ENCODE measurements at places on chromosomes 6 and 20. TPM values are rescaled to one million over a fixed set of nuclear protein-coding genes. Genes with fewer than 3 reads are reported as not detected.

TRIM31 gene
- 0.17 TPM for total RNA-seq

DNA sequence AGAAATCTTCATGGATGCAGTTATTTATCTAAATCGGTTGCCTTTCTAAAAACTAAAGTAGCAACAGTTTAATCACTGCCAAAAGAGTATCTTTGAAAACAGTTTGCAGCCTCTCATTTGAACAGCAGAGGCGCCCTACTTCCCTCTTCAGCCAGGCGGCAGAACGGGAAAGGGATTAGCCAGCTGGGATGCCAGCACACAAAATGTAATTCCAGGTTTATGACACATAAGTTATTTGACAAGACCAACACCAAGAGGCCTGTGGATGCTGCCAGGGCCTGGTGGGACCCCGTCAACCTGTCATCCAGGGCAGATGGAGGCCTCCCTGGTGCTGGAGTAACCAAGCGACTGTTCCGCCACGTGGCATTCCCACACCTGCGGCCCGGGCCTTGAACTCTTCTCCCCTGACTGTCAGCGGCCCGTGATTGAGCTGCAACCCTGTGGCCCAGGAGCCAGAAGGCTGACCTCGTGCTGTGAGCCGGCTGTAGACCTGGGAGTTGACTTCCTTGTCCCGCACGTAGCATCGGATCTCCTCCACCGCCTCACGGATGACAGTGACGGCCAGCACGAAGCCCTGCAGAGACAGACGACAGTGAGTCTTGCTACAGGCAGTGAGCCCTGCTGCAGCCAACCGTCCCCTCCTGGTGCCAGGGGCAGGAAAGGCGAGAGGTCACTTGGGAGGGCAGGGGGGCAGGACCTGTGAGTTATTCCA is 55.5 kb downstream of the ATP9A start:
- no peak for DNase-seq

DNA sequence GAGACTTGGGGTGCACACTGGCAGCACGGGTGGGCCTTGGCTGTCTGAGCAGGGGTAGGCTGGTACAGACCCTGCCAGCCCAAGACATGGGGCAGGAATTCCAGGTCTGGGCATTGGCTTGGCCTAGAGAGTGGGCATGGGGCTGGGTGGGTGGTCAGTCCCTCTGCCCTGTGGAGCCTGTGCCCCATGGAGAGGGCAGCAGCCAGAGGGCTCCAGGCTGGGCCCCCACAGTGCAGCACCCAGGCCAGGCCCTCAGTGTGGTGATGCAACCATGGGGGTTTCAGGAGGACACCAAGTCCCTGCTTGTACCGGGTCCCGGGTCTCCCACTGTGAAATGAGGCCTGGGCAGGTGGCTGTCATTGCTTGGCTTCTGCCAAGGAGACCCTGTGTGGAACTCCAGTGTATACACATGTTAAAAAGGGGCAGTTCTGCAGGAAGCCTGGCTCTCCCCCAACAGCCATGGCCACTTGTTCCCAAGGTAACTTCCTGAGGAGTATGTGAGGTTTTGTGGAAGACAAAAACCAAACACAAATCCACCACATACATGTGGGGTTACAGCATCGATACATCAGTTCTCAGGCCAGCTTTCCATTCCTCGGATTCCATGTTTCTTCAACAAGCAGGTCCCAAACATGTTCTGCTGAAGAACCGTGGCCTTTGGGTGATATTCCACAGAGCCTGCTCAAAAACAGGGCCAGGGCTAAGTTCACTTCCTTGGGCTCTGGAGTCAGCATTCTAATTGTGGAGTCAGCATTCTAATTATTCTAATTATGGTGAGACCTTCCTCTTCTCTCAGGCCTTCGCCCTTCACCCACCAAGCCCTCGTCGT is 77.3 kb downstream of the DACT2 start:
- DNase-seq: no peak

DNA sequence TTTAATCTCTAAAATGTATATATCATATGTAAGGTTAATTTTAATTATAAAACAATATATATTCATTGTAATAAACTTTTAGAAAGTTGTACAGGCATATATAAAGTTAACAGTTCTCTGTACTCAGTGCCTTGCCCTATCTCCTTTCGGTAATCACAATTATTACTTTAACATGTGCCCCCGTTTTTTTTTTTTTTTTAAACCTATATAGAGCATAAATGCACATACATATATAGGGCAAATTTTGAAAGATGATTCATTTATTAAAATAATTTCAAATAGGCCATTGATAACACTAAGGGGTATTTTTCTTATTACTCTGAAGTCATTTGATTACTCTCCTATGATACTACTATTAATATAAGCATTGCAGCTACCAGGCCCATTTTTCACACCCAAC is 1.9 kb downstream of the ASF1A start:
- DNase-seq: no peak

DNA sequence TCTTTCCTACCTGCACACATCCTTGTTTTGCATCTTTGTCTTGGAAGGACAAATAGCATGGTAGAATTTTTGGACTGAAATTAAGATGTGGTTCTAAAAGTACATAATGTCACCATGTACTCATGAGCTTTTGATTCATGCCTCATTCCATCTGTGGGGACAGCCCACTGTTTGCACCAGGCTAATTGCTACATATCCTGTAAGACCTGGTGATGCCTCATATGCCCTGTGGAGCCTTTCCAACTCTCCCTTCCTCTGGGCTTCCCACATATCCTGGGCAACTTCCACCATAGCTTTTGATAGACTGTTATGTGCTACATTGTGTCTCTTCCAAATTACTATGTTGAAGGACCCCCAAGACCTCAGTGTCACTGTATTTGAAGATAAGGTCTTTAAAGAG is 213.6 kb upstream of the PREP start:
- DNase-seq: no peak

DNA sequence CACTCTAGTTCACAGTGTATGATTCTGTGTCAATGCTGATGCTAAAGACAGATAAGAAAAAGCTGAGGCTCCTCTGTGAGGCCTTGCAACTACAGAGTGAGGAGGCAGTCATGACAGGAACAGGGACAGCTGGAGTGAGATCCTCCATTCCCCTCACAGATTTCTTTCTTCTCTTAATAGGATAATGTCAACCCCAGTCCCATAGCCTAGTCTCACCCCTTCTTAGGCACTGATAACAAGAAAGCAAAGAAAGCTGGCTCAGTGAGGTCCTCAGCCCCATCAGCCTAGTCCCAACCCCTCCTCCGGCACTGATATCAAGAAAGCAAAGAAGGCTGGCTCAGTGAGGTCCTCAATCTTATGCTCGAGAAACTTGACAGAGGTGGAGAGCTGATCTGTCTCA is 2.1 kb upstream of the PTCHD4 start:
- no peak for DNase-seq

DNA sequence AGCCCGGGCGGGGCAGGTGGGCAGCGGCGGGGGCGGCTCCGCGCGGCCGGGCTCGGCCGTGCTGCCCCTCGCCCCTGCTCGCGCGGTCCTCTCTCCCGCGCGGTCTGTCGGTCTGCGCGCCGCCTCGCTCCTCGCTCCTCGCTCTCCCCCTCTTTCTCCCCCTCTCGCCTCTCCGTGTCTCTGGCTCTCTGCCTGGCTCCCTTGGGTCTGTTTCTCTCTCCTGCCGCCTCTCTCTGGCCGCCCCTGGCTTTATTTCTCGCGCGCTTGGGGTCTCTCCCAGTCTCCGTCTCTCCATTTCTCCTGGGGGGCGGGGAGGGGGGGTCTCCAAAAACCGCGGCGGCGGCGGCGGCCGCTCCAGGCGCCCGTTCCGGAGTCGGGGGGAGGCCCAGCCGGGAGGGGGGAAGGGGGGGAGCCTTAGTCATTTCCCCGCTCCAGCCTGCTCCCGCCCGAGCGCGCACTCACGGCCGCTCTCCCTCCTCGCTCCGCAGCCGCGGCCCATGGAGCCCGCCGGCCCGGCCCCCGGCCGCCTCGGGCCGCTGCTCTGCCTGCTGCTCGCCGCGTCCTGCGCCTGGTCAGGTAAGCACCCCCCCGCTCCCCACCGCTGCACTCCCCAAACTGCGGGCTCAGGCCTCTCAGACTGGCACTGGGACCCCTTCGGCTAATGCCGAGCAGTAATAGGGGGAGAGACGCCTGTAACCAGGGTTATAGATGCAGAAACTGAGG is at the start of gene SIRPA:
SIRPA (plus strand) TSS at position 457 of the 723 bp plus-strand sequence; CDS start at position 498, 41 bp downstream.
- DNase-seq: peak; percentile 23

IL17F gene
- total RNA-seq: 2.3 TPM

DNA sequence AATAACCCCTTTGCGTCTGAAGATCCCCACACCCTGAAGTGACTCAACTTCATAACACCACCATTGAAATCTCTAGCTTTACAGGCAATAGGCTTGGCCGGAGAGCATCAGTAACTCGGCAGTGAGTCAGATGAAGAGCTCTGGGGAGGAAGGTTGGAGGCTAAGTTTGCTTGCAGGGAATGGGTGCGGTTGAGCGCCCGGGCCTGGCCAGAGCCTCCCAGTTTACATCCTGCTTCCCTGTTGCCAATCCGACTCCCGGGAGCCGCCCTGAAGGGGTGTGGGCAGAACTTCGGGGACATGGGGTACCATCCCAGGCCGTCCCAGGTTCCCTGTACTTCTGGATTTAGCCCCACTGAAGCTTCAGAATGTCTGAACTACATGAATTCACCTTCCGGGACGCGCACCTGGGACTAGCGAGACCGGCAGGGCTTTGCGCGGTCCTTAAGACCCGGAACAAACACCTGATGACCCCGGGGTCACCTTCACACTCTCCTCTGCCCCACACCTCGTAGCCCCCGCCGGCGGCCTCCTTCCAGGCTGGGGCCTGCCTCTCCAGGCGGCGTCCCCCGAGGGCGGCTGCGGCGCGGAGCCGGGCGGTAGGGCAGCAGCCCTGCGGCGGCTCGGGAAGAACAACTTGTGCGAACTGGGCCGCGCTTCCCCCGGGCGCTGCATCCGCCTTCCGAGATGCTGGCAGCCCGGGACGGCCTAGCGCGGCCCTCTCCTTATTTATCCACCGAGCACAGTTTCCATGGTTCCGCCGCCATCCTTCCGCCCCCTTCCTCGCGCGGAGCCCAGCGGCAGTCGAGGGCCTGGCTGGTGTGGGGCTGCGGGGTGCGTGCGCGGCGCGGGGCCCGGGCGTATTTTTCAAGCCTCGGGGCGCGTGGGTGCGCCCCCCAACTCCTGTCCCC is 56.6 kb upstream of the RREB1 start:
- DNase-seq: peak; percentile 46

DNA sequence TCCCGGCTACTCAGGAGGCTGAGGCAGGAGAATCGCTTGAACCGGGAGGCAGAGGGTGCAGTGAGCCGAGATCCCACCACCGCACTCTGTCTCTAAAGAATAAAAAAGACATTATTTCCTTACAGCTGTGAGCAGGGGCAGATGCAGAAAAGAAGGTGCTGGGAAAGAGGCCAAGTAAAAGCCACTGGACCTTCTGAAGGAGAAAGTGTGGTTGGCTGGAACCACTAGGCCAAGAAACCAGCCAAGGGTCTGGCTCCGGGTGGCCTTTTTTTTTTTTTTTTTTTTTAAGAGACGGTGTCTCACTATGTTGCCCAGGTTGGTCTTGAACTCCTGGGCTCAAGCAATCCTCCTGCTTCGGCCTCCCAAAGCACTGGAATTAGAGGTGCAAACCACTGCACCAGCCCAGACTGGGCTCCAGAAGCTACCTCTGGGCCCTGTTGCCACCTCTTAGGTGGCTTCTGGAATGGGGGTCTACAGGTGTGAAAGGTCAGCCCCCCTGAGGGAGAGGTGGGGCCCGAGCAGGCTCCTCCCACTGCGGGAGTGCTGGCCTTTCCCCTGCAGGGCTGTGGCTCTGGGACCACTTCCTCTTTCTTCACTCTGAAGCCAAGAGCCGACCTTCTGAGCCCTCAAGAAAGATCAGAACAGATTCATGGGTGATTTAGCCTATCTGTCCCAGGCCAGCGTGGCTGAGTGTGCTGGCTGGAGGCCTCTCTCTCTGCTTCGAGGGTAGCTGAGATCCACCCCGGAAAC is at the start of gene FGD2:
FGD2 (plus strand) TSS at position 595 of the 750 bp plus-strand sequence. CDS start 163 bp downstream, outside the sequence.
- no peak for DNase-seq

CST5 gene
- not detected for total RNA-seq

CBLN4 gene
- not detected for total RNA-seq

BCAS1 gene
- not detected for total RNA-seq

GRCh38 chr6:37102299-37103168 is 67.4 kb upstream of the PIM1 start:
- DNase-seq: peak; percentile 83

ZNF311 gene
- total RNA-seq: 0.69 TPM

All from activated naive CD4-positive, alpha-beta T cell treated with anti-CD3 and anti-CD28 coated beads for 36 hours (primary cell).